ENCODE measurements at places on chromosomes 2 and 18.

DNA sequence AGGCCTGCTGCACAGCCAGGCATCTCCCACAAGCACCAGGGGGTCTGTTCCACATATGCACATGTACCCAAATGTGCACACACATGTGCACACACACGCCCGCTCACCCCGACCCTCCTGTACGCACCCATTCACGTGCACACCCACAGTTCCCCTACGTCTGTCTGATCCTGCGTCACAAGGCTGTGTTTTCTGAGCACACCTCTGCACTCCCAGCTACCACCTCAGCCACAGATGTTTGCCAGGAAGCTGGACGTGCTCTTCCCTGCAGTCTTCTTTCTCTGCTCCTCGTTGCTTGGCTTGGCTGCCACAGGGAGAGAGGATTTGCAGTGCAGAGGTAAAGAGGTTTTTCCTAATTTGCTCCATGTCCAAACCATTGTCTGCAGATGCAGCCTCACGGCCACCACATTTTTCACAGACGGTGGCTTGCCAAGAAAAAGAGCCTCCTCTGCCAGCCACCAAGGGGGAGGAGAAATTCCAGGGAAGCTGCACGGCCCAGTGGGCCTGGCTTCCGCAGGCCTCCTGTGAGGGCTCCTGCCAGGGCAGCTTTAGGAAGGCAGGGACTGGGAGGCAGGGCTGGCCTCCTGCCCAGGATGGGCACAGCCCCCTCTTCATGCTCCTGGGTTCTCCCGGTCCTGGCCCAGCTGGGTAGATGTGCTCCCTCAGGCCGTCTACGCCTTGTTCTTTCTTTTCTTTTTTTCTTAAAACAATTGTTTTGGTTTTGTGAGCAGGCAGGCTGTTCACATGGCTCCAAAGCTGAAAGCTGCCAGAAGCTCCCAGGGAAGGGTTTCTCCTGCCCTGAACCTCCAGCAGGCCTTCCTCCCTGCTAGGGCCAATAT is 29.3 kb upstream of the HS6ST1 start:
- DNase-seq, result no peak

GRCh38 chr2:123770996-123771720 is 253.9 kb upstream of the CNTNAP5 start:
- DNase-seq, result no peak

DNA sequence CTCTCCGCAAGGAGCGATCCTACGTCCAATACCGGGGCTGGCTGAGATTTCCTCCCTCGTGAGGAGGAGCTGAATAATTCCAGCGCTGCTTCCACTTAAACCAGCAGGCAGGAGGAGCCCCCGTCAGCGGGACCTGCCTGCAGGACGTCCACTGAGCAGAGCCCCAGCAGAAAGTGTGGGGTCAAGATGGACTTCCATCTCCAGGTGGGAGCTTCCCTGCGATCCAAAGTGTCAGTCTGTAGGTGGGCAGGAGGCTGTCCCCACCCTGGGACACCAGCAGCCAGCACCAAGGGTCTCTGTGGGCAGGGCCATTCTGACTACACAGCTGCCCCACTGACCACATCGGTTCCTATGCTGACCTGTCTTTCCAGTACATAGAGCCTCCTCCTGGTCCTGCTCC is 462 bp upstream of the OTOS start:
- no peak for DNase-seq

DNA sequence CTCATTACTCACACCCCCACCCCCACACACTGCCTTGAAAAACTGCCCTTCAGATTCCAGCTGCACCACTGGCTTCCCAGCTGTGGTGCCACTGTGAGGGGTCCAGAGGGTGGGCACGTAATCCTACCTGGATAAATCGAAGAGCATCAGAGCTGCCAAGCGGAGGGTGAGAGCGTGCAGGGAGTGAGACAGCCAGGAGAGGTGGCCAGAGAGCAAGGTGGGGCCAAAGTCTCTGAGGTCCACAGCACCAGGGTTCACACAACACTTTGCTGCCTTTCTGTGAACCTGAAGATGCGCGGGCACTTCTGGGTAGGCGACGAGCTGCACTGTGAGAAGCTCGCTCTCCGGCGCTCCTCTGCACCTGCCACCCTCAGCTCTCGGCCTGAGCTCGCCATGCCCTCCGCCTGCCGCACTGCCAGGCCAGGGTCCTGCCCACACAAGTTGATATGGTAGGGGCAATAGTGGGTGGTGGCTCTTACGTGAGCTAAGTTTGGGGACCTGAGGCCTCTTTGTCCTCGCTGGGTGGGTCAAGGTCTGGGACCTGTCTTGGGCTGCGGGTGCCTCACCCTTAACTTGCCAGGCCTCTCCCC is 83.9 kb downstream of the MARCO start:
- no peak for DNase-seq

Measured in T follicular helper cell (primary cell).